GOT3 (cell line): ENCODE measurements at places on chromosomes 2 and 18.

DNA sequence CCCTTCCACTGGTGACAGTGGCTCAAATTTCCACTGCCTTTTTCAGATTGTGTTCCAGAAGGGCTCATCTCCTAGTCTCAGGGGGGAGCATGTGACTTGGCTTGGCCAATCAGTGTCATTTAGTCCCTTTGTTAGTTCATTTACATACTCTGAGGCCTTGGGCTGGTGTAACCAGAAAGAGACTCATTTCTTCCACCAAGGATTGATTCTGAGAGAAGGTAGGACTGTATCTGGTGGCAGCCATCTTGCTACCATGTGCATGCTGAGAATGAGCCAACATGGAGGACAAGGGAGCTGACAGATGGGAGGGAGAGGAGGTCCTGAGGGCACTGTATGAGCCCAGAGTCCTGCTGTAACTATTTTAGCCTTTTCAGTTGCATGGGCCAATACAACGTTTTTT is 191.7 kb downstream of the THSD7B start:
- no peak for DNase-seq

DNA sequence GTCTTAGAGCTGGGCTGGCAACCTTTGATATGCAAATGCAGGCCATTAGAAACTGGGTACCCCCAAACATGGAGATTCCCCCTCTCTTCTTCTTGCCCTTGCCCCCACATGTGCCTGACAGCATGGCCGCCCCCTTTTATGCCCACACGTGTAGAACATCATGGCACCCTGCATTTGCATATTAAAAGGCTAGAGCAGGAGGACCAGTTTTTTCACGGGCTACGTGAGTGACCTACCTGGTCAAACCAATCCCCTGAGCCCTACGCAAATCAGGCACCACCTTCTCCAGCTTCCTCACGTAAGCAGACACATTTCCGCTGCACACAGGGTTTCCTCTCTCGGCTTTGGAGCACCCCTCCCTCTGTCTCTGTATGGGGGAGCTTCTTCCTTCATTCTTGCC is 110.9 kb upstream of the COPS8 start:
- DNase-seq, result no peak

GRCh38 chr2:85183479-85183878 is 50.3 kb downstream of the TCF7L1 start:
- no peak for DNase-seq

DNA sequence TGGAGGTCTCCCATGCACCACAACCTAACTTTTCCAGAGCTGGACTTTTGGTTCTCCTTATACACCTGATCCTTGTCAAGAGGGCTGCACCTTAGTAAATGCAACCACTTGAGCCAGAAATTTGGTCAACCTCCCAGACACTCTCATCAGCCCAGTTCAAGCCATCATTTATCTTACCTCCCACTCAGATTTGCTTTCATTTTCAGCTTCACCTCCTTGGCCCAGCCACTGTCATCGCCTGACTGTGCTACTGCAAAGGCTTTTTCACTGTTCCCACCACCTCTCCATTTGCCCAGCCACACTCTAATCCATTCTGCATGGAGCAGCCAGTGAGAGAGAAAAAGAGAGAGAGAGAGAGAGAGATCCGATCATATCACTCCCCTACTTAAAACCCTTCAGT is 112.4 kb upstream of the DDX18 start:
- DNase-seq, result no peak

- no peak for DNase-seq
Observed at GRCh38 chr2:237298151-237299118, 115.5 kb downstream of the COL6A3 start.

- DNase-seq, result no peak
Observed at GRCh38 chr18:76562286-76563122, 67.5 kb upstream of the ZNF516 start.

- no peak for DNase-seq
Observed at GRCh38 chr2:120926463-120927264, 191.0 kb downstream of the GLI2 start.

GRCh38 chr2:171400395-171400794 is 33.4 kb downstream of the METTL8 start:
- DNase-seq, result no peak

DNA sequence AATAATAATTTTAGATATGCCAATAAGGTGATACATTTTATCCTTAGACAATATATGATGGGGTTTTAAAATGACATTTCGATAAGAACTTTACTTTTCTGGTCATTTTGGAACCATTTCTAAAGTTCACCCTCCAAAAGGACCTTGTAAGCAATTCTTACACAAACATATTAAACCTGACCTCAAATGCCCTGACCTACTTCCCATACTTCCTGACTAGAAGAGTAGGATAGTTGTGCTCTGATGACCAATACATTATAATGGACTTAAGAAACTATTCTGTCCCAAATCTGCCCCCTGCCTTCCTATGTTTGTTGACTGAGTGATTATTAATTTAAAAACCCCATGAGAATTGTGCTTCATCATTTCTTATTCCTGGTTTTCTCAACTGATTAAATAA is 24.6 kb downstream of the GCA start:
- no peak for DNase-seq

GRCh38 chr2:237889811-237890210 is 30.4 kb downstream of the RAMP1 start:
- no peak for DNase-seq
